HEK293T (cell line): ENCODE measurements at places on chromosomes 6 and 20.
A peak's percentile ranks its signal among the peaks of the same experiment; 100 is the strongest.

DNA sequence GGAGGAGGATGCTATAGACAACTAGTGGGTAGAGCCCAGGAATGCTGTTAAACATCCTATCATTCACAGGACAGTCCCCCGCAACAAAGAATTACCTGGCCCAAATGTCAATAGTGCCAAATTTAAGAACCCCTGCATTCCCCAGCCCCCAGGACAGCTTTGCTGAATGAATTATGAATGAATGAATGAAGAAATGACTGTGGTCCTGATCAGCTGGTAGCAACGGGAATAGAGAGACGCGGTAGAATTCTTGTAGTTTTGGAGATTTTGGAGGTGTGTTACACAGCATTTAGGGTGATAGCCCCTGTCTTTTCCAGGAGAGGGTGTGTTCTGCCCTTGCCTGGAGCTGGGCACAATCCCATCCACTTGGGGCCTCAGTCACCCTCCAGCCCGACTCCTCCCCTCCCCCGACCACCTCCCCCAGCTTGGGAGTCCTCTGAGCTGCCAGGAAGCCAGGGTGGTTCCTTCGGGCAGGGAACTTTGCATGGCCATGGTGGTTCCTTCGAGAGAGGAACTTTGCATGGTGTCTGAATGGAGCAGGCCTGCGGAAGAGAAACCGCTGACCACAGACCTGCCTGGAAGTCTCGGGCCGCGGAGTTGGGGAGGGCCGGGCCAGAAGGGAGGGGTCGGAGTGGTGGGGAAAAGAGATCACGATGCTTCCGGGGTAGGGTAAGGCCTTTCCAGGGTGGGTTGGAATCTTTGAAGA is 1.0 kb upstream of the HCK start:
- DNase-seq, result no peak

DNA sequence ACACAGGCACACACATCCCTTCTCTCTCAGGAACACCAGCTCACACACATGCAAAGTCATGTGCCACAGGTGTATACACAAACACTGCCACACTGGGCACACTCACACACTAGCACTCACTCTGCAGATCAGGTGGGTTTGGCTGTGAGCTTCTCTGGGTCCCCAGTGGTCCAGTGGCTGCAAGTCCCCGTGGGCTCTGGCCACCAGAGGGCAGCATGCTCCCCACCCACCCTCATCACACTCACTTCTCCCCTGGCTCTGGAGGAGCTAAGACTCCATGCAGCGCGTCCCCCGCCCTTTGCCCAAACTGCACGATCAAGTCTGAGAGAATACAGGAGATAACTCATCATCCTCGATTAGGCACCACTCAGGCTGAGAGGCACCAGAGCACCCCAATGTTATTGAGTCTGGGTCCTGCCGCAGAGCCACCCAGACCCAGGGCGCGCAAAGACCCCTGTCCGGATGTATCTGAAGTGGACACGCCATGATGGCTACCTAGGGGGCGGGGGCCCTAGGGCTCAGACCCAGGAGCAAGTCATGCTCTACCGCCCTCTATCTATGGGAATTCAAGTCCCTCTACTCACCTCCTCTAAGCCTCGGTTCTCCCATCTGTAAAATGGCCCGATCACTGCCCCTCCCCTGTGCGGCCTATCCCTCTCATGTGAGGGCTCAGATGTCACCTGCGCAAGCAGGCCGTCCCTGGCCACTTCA is 90.5 kb downstream of the GRM4 start:
- DNase-seq, result peak; percentile 85

DNA sequence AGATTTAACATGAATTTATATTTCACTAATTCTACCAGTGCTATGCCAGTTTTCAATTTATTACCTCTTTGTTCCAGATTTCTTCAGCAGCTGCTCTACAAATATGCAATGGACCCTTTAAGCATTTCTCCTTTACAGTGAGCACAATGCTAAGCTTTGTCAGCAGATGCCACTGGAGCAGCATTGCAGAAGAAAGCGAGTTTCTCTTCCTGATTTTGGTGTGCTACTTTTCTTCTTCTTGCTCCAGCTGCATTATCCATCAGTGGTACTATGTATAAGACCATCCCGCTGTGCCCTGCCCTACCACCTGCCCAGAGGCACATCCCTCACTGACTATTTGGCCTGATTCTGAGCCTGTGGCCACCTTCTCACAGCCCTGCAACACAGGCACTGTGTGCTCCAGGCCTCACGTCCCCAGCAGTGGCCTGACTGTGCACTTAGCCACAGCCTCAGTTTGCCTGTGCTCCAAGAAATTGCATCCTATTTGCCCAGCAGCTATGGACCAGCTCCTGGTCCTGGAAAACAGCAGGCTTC is 84.1 kb downstream of the TNFAIP3 start:
- no peak for DNase-seq

DNA sequence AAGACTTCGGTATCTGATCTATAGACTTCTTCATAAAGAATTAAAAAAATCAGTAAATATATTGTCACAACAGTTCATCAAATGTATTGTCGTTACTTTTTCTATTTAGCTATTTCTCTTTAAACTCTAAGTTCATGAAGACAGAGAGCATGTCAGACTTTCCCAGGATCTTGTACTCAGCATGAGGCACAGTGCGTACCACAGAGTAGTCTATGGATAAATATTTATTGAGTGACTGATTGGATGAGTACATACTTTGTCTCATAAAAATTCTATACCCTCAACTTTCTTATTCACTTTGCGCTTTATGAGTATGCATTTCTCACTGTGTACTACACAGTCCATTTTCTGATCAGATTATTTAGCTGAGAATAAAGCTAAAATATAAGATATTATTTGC is 1284.4 kb upstream of the ADGRB3 start:
- no peak for DNase-seq

GRCh38 chr20:34211591-34211990 is 29.6 kb upstream of the ASIP start:
- DNase-seq, result no peak

DNA sequence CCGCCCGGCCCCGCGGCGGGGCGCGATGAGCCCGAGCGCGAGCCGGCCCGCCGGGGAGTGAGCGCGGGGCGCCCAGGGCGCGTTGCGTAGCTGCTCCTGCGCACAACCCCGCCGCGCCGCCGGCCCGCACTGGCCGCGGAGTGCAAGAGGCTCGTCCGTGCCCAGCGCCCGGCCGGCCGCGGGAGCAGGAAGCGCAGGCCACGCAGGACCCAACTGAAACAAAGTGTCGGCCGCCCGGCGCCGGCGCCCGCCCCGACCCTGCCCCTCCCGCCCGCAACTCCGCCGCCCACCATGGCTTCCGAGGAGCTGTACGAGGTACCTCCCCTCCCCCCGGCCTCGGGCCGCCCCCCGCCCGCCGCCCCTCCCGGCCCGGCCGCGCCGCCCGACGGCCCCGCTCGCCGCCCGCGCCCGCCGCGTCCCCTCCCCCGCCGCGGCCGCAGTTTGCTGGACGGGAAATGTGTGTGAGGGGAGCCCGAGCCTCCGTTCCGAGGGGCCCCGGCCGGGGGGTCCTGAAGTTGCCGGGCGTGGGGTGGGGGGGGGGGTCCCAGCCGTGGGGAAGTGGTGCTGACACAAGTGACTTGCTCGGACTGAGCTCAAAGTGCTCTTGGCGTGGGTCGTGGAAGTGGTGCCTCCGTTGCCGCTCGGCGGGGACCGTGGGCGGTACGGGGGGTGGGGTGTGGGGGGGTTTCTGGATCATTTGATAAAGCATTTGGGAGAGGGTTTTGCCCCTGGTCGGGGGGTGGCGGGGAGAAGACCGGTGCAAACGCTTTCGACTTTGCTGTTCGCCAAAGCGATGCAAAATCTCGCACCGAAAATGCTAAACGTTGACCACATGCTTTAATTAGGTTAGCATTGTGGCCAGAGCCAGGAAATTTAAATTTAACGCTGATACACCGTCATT is 539 bp downstream of the CDYL start:
- peak; percentile 69 for DNase-seq

DNA sequence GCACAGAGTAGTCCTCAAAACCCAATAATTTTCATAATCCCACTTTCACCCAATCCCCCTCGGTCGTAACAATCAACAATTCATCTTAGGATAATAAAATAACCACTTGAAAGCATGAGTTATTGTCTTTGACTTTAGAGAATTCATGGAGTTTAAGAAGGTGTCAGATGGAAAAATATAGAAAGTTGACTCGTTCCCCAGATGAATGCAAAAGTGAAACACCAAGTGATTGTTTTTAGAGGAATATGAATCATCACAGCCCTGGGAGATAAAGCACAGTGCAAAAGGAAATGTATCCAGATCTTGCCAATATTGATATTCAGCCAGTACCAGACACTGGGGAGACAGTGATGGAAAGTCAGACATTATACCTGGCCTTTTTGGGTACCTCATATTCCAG is 860.5 kb downstream of the DHX35 start:
- DNase-seq, result no peak

DNA sequence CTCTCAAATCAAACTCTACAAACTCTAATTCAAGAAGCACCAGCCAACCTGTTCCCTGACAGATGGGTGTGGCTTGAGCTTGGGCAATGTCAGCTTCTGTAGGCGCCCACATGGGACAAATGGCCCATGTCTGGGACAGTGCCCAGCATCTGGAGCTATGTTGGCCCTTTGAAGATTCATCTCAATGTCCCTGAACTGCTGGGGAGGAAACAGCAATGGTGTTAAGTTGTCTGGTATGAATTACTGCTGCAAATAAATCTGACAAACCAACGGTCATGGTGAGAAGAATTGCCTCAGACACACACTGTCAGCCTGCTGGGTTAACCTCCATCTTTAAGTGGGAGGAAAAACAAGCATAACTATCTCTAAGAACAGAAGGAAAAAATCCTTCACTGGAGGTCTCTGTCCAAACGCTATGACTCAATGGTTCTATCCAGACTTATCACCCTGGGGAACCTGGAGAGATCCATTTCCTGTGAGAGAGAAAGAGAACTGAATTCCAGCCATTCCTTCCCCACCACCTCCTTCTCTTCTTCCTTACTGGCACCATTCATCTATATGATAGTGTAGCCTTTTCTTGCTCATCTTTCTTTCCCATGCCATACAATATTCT is 274.9 kb downstream of the CDH26 start:
- DNase-seq, result no peak

GRCh38 chr6:42963855-42964605 is 3.5 kb downstream of the GNMT start:
- peak; percentile 76 for DNase-seq

DNA sequence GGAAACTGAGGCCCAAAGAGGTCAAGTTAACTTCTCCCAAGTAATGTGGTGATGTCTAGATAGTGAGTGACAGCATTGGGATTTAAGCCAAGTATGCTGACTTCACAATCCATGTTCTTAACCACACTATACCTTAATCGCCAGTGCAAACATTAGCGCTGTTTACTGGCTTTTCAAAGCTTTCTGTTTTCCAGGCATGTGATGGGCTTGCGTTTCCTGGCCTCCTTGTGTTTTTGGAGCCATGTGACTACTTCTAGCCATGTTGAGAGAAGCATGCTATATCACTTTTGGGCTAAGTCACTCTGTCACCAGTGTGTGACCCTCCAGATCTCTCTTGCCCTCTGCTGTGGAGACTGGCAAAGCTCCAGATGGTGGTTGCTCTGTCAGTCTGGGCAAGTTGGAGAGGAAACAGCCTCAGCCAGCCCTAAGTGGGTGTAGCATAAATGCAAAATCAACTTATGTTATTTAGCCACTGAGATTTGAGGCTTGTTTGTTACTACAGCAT is 76.9 kb downstream of the ANKRD6 start:
- DNase-seq, result no peak

DNA sequence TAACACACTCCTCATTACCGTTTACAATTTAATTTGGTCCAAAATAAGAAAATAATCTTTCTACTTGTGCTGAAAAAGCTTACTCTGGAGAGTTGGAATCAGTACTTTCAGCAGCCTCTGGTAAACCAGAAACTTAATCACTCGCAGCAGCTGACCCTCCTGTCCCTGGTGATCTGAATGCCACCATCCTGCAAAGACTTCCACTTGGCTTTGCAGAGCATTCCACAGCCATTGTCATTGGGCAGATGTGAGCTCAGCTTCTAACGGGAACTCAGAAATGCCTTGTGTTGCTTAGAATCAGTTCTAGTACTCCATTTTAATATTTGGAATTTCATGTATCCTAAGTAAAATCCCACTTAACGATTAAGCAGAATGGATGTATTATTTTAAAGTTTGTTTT is 59.7 kb downstream of the PHACTR1 start:
- no peak for DNase-seq

DNA sequence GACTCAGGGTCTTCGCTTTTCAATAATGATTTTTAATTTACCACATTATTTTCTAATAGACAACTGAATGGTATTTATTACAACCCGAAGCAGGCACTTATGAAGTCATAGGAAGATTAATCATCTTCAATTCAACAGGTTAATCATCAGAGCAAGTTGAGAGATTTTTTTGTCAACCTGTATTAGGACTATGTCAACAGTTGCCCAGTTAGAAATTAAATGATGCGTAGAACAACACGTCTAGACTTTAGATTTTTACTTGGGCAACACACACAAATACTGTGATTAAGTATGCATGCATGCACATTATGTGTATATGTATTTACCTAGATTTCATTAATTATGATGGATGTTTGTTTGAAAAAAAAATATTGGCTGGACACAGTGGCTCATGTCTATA is 4.3 kb downstream of the ILRUN start:
- no peak for DNase-seq

DNA sequence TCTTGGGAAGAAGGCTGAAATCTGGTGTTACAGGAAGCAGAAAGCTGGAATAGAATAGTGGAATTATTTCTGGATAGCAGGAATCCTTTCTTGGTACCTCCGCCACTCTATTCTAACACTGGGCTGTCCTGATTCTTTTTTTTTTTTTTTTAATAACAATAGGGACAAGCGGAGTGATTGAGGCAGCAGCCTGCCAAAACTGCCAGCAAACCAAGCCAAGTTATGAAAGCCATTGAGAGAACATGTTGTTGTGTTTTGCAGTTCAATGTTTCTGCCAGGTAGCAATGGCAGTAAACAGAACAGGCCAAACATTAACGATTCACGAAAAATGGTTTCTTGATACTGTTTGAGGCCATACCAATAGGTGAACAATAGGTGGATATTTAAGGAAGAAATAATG is 47.1 kb downstream of the SLC26A8 start:
- no peak for DNase-seq

DNA sequence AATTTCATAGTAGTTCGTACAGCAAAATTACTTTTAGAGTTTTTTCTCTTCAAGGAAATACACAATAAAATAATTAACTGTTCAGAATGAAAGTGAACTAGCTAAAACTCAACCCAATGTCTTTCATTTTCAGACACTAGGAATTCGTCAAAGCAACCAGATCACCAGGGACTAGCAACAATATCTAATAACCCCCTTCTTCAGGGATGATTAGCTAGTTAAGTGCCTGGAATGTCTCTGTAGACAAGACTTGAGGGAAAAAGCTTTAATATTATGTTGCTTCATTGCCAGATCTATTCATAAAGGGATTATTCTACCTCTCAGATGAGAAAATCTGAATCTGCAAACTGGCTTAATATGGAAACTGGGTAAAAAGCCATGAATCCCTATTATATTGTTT is 41.8 kb upstream of the OR14J1 start:
- no peak for DNase-seq

DNA sequence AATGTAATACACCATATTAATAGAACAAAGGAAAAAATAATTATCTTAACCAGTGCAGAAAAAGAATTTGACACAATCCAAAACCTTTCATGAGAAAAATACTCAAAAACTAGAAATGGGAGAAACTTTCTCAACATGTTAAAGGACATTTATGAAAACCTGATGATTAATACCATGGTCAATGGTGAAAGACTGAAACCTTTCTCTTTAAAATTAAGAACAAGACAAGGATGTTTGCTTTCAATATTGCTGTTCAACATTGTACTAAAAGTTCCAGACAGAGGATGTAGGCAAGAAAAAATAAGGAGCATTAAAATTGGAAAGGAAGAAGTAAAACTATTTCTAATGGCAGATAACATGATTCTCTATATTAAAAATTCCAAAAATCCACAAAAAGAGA is 981.3 kb upstream of the FLRT3 start:
- no peak for DNase-seq
